ENCODE measurements at places on chromosomes 16 and 17.

GRCh38 chr17:65609749-65610148 lies 48.3 kb upstream of the AXIN2 start:
- DNase-seq, result no peak

GRCh38 chr17:19014628-19015215 lies 10.2 kb upstream of the FAM83G start:
- no peak for DNase-seq

DNA sequence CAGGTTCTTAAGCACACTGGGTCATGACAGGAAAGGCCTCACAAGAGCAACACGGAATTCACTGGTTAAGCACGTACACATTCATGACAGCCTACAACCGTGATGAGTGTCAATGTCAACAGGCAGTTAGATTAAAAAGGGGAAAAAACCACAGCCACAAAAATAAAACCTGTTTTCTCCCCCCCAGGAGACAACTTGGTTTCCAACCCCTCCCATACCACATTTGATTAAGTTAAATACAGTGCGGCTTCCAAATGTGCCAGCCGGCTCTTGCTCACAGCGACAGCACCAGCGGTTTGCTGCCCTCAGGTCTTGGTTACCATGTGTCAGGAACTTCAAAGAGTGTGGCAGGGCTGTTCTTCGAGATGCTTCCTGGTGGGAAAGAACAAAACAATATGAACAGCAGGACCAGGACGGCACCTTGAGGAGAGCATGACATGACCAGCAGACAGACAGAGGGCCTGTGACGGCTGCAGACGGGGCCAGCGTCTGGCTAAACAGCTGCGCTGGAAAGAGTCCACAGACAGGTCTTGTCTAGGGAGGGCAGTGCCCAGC lies 193.6 kb downstream of the PARN start:
- DNase-seq, result no peak

DNA sequence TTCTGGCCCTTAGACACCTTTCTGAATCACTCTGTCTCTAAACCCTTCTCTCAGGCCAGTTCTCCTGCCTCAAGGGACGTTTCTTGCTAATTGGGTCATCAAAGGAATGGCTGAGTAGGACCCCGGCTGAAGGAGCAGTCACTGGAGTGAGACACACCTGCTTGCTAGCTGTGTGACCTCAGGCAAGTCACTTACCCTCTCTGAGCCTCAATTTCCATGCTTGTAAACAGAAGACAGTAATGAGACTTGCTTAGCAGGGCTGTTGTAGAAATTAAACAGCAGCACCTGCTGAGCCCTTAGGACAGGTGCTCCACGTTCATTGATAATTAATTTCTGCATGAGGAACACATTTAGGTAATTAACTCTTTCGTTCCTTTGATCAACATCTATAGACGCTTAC lies 6.8 kb downstream of the CIBAR2 start:
- DNase-seq, result no peak

DNA sequence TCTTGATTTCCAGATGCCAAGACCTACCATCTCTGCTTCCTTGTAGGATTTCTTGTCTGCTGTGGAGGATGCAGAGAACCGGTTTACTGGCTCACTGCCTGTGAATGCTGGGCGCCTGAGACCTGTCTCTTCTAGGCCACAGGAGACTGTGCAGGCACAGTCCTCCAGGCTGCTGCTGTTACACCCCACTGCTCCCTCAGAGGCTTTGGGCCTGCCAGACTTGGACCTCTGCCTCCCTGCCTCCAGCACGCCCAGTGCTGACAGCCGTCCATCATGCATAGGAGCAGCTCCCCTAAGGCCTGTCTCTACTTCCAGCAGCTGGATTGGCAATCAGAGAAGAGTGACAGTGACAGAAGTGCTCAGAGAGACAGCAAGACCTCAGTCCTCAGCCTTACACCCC lies 6.1 kb downstream of the HROB start:
- no peak for DNase-seq

DNA sequence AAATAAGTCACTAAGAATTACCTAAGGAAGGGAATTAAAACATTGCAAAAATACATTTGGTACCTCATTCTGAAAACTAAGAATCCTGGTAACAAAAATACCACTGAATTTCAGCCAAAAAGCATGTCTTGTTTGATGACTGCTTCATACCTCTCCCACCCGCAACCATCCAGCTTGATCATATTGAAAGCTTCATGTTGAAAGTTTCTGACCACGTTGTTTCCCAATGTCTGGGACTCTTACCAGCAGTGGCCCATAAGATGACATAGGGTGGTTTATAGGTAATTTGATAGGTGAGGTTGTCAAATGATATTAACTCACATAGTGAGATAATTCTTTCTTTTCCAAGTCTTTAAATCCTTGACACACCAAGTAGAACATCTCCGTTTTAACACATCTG lies 139.3 kb downstream of the CDH11 start:
- no peak for DNase-seq

DNA sequence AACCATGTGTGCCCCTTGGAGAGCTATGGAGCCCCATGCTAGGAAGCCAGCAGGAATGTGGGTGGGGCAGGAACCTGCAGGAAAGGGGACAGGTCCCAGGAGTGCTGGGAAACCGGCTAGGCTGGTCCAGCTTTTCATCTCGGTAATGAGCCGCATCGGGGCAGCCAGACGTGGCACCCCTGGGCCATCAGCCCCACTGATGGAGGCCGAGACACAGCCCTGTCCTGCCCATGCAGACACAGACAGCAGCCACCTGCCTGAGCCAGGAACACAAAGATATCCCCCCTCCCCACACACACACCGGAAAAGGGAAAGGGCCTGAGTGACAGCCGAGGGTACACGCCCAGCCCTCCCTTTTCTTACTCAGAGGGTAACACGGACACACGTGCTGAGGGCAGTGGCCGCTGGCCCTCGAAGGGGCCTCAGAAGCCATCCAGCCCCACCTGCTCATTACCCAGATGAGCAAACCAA lies 18.1 kb downstream of the PPL start:
- no peak for DNase-seq

GRCh38 chr17:7684851-7685532 lies 2.3 kb downstream of the TP53 start:
- no peak for DNase-seq

GRCh38 chr17:74690409-74690825 lies 22.3 kb downstream of the CD300LF start:
- DNase-seq, result no peak

All from stimulated activated CD8-positive, alpha-beta memory T cell treated with anti-CD3 and anti-CD28 coated beads, Interleukin-7, amount 100 ng/mL, for 24 hours (primary cell).